ENCODE measurements at places on chromosomes 3 and 15.

DNA sequence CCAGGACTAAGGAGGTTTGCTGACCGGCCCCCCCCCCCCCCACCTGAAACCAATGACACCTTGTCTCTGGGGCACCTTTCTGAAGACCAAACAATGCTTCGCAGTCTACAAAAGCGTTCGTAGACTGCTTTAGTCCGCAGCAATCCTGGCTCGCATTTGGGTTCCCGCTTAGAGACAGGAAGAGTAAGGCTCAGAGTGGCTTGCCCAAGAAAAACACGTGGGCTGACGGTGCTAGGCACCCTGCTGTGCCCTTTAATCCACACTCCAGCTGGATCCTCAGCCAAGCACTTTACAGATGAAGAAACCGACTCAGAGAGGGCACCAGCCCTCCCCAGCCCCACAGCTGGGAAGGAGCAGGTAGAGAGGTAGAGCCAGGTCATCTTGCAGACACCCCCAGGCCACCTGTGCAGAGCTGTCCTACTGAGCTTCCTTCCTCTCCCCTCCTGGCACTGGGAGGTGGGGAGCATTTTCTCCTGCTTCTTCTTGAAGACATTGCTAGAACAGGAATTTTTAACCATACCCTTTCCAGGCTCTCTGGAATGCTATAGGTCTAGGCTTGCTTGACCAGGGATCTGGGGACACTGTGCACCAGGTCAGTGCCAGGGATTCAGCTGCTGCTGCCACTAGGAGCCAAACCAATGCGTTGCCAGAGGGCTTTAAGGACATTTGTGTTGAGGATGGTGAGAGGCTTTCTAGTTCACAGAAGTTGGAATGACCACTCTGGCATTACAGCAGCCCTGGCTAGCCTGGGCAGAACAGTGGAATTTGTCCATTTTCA lies 1.0 kb upstream of the KLF15 start:
- DNase-seq = no peak

DNA sequence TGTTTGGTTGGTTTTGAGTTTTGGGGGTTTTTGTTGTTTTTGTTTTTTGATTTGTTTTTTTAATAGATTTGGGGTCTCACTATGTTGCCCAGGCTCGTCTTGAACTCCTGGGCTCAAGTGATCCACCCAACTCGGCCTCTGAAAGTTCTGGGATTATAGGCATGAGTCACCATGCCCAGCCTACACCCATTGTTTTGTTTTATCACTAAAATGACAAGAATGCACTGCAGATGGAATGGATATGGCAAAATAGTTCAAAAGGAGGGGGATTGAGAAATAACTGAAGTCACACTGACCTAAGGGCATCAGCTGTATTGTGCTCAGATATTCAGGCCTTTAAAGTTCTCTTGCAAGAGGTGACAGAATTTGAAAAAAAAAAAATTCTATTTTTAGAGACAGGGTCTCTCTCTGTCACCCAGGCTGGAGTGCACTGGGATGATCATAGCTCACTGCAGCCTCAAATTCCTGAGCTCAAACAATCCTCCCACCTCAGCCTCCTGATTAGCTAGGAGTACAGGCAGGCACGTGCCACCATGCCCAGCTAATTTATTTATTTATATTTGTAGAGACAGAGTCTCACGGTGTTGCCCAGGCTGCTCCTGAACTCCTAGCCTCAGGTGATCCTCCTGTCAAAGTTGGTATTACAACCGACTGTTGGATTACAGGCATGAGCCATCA lies 4.4 kb upstream of the RASA2 start:
- no peak for DNase-seq

DNA sequence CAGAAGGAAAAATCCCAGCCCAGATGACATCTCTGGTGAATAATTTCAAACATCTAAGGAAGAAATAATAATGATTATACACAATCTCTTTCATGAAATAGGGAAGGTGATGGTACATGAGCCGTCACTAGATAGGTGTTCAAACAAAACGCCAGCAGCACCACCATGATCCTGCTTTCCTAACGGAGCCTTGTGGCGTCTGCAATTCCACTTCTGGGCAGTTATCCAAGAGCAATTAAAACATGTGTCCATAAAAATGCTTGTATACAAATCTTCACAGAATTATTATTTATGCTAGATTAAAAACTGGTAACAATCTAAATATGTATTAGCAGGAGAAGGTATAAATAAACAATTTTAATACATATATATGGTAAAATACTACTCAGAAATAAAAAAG lies 33.7 kb downstream of the RTP4 start:
- no peak for DNase-seq

GRCh38 chr3:197406266-197406665 lies 107.9 kb upstream of the DLG1 start:
- no peak for DNase-seq

DNA sequence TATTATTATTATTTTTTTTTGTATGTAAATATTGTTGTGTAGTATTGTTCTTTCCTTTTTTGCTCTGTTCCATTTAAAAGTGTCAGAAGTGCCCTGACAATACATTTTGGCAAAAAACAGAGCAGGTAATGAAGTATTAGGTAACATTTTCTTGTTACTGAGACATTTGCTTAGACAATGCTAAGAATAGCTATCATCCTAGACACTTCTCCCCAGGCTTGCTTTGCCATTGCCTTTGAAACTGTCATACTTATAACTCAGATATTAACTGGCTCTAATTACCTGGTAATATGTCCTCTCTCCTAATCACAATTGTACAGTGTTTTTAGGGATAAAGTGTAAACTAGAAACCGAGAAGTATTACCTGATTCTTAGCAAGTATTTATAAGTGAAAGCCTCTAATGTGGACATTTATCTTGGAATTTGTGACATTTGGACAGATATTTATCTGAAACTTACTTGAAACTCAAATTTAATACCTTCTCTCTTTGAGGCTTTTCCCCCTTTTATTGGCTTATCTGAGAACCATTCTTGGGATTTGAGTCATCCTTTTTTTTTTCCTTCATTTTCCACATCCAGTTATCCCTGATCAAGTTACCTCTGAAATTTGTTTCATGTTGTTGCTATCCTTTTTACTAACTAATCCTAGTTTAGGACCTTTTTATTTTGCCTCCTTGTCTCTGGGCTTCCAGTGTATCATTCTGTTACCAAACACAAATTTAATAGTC lies 13.1 kb downstream of the ARIH1 start:
- DNase-seq = no peak

GRCh38 chr3:4680871-4681300 lies 187.7 kb downstream of the ITPR1 start:
- DNase-seq = no peak

GRCh38 chr3:30620402-30621360 lies 14.3 kb downstream of the TGFBR2 start:
- DNase-seq = no peak

GRCh38 chr15:98865397-98866339 lies 141.9 kb downstream of the PGPEP1L start:
- peak; percentile 76 for DNase-seq

- no peak for DNase-seq
Measured at GRCh38 chr3:84962415-84962814, 3.6 kb downstream of the CADM2 start.

- DNase-seq = no peak
Measured at GRCh38 chr3:69566275-69566674, 173.0 kb upstream of the MITF start.

DNA sequence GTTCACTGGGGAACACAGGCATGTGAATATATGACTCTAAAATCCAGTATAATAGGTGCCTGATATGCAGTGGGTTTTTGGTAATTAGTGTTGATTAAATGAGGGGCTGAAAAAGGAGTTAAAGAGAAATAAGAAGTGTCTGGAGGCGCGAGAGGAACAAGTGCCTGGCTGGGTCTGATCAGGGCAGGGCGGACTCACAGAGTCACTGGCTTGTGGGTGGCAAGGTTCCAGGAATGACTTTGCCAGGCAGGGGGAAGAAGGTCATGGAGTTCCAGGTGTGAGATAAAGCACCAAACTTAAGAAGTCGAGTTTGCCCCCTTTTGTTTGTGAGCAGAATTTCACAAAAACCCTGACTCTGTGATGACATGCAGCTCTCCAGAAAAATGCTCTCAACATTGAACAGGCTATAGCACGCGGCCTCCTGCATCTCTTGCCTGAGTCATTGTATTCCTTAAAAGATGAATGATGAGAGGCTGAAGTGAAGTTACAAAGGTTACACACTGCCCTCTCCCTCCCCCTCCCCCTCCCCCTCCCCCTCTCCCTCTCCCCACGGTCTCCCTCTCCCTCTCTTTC lies 63.0 kb upstream of the LMCD1 start:
- no peak for DNase-seq

DNA sequence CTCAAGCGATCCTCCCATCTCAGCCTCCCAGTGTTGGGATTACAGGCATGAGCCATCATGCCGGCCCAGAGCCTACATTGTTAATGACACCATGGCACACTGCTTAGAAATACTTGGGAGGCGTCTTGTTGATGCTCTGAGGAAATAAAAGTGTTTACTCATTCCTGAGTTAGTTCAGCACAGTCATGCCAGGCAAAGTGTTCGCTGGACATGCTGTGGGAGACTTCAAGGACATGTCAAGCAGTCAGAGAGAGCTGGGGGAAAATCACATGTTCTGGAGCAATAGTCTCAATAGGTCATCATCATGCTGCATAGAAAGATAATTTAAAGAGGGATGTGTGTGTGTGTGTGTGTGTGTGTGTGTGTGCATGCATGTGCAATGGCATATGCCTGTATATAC lies 37.5 kb downstream of the TTC23 start:
- no peak for DNase-seq

DNA sequence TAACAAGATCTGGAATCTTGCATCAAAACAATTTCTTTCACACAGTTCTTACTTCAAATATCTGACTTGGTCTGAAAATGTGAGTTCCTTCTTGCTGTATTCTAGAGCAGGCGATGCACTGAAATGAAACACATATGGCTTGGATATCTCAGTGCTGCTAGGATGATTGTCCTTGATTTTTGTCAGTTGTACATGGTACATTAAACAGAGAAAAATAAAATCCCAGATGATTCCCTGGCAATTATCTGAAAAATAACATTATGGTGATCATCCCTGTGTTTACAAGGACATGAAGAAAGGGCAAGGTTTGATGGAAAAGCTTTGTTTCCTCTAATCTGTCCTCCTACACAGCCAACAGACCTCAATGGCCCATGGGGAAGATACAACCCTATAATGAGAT lies 10.6 kb downstream of the LMCD1 start:
- no peak for DNase-seq

GRCh38 chr3:190739641-190740185 lies 122.8 kb downstream of the GMNC start:
- DNase-seq = no peak

DNA sequence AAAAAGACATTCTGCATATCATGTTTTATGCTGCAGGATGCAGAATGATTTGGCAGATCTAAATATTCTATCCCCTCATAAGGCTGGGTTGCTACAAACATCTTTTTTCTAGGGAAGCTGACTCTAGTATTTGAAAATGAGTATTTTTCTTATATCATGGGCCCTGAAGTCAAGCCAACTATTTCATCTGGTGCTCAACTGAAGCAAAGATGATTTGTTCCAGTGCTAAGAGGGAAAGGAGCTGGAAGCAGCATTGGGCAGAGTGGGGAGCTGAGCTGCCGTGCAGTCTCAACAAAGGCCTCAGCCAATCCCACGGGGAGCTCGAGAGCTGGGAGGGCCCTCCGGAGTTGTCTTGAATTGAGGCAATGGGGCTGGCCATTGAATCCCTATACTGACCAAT lies 155.3 kb upstream of the SLCO3A1 start:
- DNase-seq = no peak

DNA sequence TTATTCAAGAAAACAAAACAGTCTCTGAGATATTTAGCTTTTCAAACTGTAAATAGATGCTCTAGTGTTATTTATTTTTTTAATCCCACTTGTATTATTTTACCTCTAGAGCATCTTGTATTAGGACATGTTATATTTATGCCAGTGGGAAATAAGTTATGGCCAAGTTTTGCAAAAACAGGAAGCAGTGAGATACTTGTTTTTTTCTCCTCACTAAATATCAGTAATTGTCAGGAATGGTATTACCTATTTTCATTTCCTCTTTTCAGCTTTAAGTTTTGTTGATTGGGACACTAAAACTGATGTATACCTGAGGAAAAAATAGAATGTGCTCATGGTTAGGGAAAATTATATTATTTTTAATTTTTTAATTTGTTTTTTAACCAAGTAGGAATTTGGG lies 8.6 kb upstream of the IL20RB start:
- DNase-seq = no peak

- no peak for DNase-seq
Measured at GRCh38 chr15:88882785-88883184, 12.6 kb downstream of the HAPLN3 start.

- DNase-seq = no peak
Measured at GRCh38 chr3:29559741-29560465, 279.0 kb downstream of the RBMS3 start.

DNA sequence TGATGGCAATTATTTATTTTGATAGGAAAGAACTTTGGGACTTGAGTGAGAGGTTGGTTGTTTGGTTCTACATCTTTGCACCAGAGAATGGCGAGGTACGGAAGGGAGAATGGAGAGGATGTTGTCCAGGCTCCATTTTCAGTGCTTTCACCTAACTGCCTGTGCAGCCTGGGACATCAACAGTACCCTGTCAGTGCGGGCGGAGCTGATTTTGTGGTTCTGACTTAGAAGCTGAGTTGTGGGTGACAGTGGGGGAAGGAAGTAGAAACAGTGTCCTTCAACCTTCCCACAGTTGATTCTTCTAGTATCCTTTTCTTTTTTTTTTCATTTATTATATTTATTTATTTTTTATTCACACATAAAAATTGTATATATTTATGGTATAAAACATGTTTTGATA lies 95.3 kb downstream of the TIGIT start:
- no peak for DNase-seq

DNA sequence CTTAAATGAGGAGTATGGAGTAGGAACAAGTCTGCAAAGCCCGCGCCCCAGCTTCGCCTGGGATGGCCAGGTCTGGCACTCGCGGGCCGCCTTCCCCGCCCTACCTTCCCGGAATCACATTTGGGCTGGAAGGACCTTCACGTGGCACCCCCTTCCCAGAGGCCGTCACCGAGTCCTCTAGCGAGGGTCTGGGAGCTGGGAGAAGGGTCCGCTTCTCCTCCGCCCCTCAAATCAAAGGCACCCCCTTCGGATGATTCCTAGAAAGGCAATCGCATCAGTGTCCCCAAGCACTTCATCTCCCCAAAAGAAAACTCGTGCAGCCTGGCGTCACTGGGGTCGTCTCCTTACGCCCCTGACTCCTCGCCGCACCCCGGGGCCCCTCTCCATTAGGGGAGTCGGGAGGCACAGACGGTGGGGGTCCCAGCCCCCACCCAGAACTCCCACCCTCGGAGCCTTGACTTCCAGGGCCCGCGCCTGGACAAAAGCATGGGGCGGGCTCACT lies 380 bp downstream of the MYLK start:
- DNase-seq = no peak

GRCh38 chr15:84608707-84609284 lies 8.0 kb downstream of the ZSCAN2 start:
- DNase-seq = no peak

GRCh38 chr3:124422805-124423204 lies 307.4 kb upstream of the UMPS start:
- no peak for DNase-seq

GRCh38 chr3:185351396-185351795 lies 11.5 kb upstream of the MAP3K13 start:
- DNase-seq = no peak

- no peak for DNase-seq
Measured at GRCh38 chr3:188853856-188854771, 317.7 kb upstream of the TPRG1 start.

Data from activated CD4-positive, alpha-beta T cell treated with anti-CD3 and anti-CD28 coated beads, Interleukin-2, amount 50 U/mL, for 48 hours (primary cell).